NCI-H1092 (cell line): ENCODE measurements at places on chromosomes 12 and 14.

DNA sequence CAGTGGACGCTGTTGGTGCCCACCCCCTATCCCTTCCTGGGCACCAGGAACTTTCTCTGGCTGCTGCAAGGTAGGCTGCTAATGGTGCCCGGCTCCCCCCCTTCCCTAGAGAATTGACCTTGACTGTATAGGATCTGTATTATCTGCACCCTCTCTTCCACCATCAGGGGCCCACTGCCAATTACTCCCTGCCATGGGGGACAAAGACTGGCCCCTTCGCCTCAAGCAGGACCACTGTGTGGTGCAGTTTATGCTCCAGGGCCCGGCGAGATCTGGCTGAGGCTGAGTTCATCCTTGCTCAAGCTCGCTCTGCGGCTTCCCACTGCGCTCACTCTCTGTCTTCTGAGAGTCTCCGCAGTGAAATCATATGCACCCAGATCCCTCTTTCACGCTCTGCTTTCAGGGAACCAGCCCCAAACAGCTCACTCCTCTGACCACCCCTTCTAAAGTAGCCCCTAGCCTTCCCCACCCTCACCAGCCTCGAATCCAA, 95.2 kb downstream of the LGMN start:
- no peak for DNase-seq

DNA sequence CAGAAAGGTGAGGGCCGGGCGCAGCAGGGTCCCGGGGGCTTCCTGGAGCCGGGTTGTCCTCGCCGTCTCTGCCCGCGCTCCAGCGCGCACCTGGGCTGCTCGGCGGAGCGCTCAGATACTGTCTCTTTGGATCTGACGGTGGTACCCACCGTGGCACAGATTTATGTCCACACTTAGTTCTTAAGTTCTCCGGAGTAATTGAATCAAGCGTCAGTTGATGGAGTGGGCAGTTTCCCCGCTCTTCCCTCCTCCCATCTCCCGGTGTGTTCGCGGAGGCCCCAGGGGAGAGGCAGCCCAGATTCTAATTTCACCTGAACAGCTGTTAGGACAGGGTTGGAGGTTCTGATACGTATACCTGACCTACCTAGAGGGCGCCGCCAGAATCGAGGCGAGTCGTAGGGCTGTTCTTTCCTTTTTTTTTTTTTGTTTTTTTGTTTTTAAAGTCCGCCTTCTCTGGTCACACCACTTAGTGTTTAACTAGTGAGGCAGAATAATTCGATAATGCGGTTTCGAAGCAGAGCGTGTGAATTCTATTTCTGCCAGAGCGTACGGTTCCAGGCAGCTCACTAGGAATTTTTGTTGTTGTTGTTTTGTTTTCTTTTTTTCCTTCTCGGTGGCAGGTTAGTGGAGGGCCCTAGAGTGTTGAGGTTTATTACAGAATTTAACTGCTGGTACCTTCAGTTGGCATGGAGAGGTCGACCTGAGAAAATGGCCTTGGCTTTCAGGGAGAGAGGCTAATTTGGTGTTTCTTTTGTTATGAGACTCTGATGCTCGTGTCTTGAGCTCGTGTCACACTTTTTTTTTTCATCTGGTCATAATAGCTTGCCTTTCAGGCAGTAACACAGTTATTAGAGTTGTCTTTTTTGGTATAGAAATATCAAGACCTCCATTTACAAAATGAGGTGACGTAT, 22.3 kb upstream of the GNS start:
- DNase-seq, result no peak

- no peak for DNase-seq
Measured at GRCh38 chr12:89663577-89664357, 44.9 kb downstream of the ATP2B1 start.

DNA sequence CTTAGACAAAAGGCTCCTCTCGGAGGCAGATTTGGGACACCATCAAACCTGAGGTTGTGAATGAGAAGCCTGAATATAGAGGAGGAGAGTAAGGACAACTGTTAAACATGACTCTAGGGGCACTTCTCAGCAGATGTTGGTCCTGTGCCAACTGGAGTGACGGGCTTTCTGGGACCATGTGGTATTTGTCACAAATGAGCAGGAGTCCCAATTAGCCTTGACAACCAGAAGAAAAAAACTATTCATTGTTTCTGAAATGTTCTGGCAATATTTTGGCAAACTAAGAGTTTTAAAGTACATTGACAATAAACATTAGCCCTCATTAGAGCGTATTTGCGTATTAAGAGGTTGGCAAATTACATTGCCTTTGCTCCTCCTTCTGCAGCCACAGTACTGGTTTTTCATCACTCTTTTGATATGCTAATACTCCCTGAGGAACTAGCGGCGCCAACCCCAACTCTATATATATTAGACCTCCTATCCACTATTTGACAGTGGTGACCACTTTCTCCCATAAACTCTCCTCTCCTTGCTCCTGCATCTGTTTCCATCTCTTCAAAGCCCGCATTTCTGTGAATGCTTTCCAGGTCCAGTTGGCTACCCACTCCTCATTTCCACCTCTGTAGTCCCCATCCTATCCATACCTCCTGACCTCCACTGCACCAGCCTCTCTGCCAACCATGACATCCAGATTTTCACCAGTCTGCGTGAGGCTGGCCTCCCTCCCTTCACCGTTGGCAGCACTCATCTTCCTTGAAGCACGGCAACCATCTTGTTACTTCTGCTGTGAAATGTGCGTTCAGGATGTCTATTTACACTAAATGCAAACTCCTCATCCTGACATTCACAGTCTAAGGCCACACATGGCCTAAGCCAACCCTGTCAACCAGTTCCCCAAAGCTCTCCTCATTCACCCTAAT, 100.7 kb downstream of the ZFC3H1 start:
- no peak for DNase-seq

DNA sequence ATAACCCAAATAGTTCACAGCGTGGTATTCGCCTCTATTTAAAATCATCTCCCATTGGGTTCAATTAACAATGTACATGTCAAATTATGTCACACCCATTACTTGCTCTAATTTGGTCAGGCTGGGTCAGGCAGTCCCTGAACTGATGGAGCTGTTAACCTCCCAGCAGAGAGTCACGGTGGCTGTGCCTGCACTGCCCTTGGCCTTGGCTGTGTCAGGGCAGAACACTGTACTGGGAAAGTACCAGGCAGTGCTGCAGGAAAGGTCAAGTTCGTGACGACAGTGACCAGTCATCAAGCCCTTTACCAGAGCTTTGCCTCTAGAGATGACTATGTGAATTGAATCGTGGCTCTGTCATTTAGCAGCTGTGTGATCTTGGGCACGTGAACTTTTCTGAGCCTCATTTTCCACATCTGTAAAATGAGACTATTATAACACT, 100.0 kb downstream of the ARF6 start:
- DNase-seq, result no peak

- no peak for DNase-seq
Measured at GRCh38 chr14:54465654-54466053, 23.1 kb downstream of the GMFB start.

DNA sequence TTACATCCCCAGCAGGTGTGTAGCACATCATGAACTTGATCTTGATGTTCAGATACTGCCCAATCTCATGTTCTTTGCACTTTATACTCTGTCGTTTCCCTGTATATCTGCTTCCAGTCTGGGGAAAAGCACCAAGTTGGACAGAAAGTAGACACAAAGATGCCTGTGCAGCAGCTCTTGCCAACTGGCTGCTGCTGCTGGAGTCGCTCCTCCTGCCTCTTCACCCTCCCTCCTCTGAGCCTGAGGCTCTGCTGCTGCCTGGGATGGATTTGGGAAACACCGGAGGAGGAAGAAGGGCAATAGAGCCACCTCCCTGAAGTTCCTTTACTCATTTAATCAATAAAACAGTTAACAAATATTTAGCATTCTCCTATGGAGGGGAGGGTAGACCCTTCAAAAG, 32.4 kb downstream of the ADCK1 start:
- DNase-seq, result no peak

DNA sequence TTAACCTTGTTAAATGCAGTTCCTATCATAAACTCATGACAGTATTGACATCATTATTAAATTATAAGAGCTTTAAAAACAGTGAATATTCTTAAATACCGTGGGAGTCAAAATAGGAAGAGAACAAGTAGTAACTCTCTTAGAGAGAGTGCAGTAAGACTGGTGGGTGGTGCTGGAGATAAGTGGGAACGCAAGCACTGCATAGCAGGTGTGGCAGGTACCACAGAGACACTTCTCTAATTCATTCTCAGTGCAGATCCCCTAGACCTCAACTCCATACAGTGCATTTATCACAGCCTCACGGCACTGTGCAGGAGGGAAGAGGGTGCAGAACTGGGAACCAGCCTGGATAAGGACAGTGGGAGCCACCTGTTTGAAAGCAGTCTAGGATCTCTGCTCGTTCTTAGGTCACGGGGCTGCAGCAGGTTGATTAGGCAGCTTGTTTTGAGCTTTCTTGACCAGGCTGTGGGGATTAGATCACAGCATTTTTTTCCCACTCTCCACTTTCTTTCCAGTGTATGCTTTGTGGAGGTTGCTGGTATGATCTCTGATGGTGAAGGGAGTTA, 165.6 kb downstream of the PRKCH start:
- no peak for DNase-seq

DNA sequence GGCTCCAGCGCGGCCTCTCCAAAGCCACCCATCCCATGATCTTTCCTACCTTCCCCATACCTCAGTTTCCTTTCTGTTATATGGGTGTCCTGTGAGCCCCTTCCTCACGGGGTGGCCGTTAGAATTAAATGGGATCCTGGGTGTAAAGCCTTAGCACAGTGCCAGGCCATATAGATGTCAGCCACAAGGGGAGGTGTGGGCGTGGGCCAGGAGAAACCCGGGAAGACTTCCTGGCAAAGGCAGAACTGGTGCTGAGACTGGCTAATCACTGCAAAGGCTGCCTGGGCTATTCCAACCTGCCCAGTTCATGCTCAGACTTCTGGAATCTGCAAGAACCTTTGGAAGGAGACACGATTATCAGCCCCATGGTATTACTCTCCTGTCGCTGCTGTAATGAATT, 11.0 kb upstream of the NCOR2 start:
- DNase-seq, result no peak

GRCh38 chr12:100827901-100828520, 33.4 kb downstream of the ANO4 start:
- peak; percentile 7 for DNase-seq

DNA sequence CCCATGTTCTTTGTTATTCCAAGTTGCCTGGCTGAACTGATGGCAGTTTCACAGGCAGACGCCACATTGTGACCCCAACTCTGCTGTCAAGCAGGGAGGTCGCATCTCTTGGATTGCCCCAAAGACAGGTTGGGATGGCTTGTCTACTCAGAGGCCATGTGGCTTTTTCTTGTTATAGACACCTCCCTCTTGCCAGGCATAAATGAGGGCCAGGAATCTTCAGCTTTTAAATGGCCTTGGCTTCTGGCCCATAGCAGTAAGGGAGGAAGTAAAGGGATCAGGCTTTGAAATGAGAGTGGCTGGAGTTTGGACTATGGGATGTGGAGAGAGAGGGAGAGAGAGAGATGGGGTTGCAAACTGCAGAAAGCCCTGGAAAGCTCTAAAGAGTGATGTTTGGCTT, 215.0 kb downstream of the TBX5 start:
- DNase-seq, result no peak

- DNase-seq, result no peak
Measured at GRCh38 chr12:93315907-93316622, 61.7 kb upstream of the NUDT4 start.

- no peak for DNase-seq
Measured at GRCh38 chr12:131539381-131539780, 171.5 kb upstream of the SFSWAP start.

DNA sequence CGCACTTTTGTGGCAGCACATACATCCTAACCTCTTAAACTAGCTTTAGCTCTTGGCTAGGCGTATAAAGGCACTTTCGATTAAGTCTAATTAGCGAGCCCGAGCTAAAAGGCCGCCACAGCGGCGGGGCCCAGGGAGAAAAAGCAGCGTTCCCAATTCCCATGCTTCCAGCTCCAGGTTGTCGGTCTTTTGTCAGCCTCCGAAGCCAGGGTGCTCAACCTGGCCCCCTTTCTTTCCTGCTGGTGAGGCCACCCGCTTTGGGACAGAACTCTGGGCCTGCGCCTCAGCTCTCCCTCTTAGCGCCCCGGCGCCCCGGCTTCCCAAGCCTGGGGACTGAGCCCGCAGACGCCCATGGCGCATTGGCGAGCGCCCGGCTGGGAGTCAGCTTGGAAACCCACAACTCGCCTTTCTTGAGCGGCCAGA, 33.3 kb upstream of the TBX5 start:
- no peak for DNase-seq

DNA sequence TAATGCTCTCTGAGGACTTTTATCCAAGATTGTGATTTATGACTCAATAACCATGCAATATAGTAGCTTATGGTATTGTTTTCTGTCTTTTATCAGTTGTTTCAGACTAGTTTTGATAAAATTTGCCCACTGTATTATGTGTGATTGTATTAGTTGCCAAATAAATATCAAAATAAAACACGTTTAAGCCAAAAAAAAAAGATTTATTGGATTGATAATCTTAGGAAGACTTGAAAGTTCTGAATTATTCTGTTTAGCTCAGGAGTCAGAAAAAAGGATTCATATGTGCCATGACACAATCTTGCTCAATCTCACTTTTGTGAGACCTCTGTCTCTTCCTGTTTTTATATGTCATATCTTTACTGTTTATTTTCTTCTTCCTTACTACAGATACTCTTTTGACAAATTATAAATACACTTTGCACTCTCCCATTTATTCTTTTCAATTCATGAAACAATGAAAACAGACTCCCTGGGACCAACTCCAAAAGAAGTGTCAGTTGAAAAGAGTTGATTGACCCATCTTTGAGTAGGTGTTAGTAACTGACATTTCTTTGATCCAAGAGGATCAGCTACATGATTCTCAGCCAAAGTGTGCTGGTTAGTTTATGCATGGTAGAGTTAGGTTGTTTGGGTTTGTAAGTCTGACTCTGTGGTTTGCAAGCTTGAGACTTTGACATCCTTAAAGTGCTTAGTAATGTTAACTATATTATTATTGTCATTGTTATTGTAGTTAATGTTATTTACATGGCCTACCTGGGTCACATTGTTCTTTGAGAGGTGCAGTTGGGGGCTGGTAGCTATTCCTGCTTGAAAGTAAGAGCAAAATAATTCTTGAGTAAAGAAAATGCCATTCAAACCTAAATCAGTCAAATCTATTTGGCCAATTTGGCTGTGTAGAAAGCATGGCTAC, 2.5 kb downstream of the OR6C76 start:
- DNase-seq, result no peak

DNA sequence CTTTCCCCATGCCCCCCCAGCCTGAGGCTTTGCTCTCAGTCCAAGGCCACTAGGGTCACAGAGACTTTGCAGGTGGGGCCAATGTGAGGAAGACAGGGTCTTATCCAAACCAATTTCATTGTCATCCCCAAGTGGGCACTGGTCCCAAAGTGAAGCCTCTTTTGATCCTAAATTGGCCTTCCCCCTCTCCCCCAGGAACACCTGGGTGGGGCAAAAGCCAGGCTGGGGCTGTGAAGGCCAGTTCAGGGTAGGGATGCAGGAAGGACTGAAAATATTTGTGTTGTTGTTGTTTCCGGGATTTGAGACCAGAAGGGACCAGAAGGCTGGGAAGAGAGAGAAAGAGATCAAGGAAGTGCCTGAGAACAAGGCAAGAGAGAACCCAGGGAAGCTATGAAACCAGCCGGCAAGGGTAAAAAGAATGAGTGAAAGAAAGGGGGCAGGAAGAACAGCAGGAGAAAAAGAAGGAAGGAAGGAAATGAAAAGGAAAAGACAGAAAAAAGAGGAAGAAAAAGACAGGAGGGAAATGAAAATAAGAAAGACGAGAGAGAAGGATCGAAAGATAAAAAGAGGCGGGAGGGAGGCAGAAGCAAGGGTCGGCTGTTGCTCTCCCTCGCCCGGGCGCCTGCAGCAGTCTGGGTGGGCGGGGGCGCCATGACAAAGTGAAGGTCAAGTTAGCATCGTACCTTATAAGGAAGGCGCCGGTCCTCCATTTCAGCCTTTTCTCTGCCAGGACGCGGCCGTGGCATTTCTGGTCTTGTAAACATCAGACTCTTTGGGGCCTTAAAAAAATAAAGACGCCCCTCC, 7.4 kb upstream of the HOXC11 start:
- no peak for DNase-seq
